ENCODE measurements at places on chromosomes 7 and 10. TPM values are rescaled to one million over a fixed set of nuclear protein-coding genes. Genes with fewer than 3 reads are reported as not detected.
A peak's percentile ranks its signal among the peaks of the same experiment; 100 is the strongest.

PRSS1 gene
- total RNA-seq: not detected

FFAR4 gene
- not detected for total RNA-seq

- no peaks in the 10 kb centered on the region for H3K36me3 ChIP-seq
- H3K4me3 ChIP-seq: no peak overlapping the region
- H3K27me3 ChIP-seq: no peaks in the 10 kb centered on the region
- peak; percentile 39 for DNase-seq
Observed at GRCh38 chr10:128011059-128011979, 104.4 kb downstream of the PTPRE start.

DNA sequence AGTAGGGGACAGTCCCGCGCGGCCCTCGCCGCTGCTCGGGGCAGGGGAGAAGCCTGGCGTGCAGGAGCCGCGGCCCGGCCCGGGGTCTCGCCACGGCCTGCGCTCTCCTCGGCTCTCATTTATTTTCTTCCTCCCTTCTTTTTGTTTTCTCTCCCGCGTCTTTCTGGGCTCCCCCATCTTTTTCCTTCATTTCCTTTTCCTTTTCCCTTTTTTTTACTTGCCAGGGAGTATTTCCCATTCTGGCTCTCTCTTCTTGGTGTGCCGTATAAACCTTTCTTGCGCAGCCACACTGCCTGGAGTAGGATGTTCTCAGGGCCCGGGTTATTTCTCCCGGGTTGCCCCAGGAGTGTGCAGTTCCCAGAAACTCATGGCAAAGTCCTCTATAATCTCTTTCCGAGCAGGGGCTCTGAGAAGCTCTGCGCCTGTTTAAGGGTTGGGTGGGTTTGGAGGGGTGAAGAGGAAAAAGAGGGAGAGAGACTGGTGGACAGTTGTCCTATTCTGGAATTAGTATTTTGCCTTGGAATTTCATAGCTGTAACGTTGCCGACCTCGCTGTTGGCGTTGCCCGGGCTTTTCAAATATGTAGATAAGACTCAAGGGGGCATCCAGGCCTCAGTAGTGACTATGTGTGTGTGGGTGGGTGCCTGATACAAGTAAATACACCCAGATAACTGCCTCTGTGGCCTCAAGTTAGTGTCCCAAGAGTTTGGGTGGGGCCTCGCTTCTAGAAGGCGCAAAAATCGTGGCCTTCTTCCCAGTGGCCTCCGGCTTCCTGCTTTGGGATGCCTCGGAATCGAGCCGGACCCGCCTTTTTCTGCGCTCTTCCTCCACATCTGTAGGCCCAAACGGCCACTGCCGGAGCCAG, 4.3 kb upstream of the ZNF503 start:
- no peaks in the 10 kb centered on the region for H3K36me3 ChIP-seq
- H3K4me1 ChIP-seq: peaks cover 2% of the 10 kb centered on the region
- no peak overlapping the region for H3K27ac ChIP-seq
- H3K27me3 ChIP-seq: peaks cover 5% of the 10 kb centered on the region
- no peak overlapping the region for H3K4me3 ChIP-seq

DNA sequence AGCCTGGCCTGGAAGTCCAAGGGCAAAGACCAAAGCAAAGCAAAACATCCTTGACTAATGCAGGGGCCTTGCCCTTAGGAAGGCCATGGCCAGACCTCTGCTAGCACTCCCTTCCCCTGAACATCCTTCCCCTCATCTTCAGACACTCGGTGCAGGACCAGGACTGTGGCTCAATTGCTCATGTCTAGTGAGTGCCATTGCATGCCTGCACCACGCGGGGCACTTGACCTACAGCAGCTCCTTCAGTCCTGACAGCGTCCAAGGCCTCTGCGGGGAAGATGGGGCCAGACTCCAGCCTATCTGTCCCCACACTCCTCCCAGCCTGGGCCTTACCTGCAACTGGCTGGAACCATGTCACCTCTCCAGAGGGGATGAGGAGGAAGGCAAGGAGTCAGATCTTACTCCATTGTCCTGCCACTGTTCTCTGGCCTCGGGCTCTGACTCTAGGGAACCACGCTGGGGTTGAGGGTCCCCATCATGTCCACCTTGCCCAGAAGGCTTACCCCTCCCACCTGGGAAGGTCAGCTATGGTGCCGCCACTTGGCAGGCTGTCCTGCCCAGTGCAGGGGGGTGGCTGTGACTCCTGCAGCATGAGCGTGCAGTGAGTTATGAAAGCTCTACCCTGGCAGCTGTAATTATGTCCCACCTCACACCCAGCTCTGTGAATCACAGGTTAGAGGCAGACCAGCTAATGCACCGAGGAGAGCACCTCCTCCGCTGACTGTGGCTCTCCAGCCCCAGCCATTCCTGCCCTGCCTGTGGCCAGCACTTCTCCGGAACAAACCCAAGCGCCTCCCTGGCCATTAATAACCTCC, 16.1 kb downstream of the DRGX start:
- H3K27ac ChIP-seq: no peak overlapping the region
- no peaks in the 10 kb centered on the region for H3K36me3 ChIP-seq
- no peaks in the 10 kb centered on the region for H3K4me1 ChIP-seq
- peaks cover 7% of the 10 kb centered on the region for H3K27me3 ChIP-seq
- H3K4me3 ChIP-seq: no peak overlapping the region

All from fibroblast of lung (primary cell).